PC-9 (cell line): ENCODE measurements at places on chromosomes 11 and 22.

DNA sequence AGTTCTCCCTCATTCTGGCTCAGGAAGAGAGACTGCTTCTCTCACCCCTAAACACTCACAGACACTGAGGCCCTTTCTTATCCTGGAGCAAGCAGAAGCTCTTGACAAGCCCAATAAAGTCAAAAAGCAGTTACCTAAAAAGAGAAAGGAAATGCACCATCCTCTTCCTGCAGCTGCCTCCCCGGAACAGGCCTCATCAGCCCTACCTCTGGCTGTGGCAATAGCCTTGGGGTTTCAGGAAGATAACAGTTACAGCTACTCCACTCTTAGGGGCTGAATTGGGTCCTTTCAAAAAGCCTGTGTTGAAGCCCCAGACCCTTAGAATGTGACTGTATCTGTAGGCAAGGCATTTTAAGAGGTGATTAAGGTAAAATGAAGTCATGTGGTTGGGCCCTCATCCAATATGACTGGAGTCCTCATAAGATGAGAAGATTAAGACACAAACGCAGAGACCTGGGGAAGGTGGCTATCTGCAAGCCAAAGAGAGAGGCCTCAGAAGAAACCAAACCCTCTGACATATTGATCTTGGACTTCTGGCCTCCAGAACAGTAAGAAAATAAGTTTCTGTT lies 3.5 kb upstream of the LGALS12 start:
- no peak for DNase-seq

GRCh38 chr11:1292644-1293618 lies 16.5 kb downstream of the TOLLIP start:
- DNase-seq = no peak

- no peak for DNase-seq
Observed at GRCh38 chr11:3840004-3840869, 522 bp downstream of the RHOG start.

- no peak for DNase-seq
Observed at GRCh38 chr11:78801161-78801884, 226.7 kb upstream of the NARS2 start.

- no peak for DNase-seq
Observed at GRCh38 chr11:127464325-127464724, 463.8 kb upstream of the KIRREL3 start.

DNA sequence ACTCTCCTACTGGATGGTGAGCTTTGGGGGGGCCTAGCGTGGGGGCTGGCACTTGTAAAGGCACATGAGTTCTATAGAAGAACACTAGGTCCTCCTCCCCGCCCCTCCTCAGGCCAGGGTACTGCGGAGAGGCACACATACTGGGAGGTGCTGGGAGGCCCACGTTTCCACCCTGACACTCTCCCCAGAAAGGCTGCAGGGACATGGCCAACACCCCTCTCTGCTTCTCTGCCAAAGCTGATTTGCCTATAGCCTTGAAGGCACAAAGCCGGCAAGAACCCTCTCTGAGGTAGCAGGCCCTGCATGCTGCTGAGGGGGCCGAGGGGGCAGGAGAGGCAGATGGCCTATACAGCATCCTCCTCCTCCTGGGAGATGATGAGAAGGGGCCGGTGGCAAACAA lies 112.8 kb downstream of the BUD13 start:
- no peak for DNase-seq

DNA sequence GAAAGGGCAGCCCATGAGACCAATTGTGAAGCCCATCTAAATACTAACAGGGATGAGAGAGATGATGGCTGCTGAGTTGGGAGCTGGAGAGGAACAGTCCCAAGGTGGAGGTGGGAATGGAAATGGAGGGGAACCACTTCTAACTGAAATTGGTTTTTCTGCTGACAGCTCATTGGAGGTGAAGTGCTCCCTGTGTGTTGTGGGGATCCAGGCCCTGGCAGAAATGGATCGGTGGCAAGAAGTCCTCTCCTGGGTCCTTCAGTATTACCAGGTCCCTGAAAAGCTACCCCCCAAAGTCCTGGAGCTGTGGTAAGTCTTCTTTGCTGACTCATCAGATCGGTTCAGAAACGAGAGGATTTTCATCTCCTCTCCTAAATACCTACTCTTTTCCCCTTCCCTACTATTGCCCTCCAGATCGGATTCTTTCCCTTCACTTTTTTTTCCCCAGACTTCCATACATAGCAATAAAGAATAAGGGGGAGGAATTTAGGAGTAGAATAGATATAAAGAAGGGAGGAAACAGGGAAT lies 2.0 kb downstream of the PEX26 start:
- DNase-seq = no peak
